Left ventricle myocardium superior (tissue), 1 donor: ENCODE measurements at places on chromosomes 16 and 17.

DNA sequence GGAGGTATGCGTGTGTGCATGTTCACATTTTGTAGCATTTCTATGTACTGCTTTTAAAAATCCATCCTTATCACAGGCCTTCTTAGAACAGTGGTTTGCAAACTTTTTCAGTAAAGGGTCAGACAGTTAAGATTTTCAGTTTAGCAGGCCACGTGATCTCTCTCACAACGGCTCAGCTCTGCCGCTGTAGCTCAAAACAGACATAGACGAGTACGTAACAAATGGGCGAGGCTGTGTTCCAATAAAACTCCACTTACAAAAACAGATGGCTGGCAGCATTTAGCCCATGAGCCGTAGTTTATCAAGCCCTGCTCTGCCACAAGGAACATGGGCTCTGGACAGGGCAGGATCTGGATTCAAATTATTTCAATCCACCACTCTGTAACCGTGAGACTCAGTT, 141.8 kb downstream of the XYLT1 start:
- peak; percentile 38 for DNase-seq

- no peak for DNase-seq
Measured at GRCh38 chr16:47778106-47778801, 317.1 kb downstream of the PHKB start.

GRCh38 chr16:16175296-16175695, 48.0 kb downstream of the ABCC6 start:
- peak; percentile 69 for DNase-seq

DNA sequence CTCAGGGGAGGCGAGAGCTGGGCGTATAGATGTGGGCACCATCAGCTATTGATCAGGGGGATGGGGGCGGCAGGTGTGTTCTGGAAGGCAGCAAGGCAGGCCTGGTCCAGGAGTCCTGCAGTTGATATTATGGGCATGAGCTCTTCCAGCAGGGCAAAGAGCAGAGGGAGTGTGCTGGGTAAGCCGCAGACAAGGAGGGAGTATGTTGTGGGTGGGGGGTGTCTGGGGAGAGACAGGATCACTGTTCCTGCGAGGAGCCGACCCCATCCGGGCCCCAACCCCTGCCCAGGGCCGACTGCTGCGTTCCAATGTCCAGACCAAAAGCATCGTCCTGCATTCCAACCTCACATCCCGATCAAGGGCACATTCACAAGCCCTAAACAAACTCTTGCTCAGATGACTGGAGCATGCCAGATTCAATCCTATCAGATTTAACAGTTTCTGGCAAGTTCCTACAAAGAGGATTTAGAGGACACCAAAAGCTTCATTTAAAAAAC, 9.2 kb downstream of the MXRA7 start:
- DNase-seq = peak; percentile 29

- no peak for DNase-seq
Measured at GRCh38 chr17:75168998-75169397, 13.8 kb downstream of the SUMO2 start.

DNA sequence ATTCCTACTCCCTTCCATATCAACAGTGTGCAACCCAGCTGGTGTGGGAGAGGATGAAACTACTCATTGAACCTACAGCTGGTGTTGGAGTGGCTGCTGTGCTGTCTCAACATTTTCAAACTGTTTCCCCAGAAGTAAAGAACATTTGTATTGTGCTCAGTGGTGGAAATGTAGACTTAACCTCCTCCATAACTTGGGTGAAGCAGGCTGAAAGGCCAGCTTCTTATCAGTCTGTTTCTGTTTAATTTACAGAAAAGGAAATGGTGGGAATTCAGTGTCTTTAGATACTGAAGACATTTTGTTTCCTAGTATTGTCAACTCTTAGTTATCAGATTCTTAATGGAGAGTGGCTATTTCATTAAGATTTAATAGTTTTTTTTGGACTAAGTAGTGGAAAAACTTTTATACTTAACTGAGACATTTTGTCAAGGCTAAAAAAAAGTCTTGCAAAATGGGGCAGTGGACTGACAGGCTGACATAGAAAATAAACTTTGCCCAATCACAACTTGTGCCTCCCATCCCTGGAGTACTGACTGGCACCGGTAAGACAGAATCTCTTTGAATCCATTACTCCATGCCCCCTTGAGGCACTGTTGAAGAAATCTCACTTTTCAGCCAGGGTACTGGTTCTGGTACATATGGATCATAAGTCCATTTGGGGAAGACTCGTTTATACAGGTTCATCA, 12.5 kb downstream of the TSR1 start:
- DNase-seq = no peak

DNA sequence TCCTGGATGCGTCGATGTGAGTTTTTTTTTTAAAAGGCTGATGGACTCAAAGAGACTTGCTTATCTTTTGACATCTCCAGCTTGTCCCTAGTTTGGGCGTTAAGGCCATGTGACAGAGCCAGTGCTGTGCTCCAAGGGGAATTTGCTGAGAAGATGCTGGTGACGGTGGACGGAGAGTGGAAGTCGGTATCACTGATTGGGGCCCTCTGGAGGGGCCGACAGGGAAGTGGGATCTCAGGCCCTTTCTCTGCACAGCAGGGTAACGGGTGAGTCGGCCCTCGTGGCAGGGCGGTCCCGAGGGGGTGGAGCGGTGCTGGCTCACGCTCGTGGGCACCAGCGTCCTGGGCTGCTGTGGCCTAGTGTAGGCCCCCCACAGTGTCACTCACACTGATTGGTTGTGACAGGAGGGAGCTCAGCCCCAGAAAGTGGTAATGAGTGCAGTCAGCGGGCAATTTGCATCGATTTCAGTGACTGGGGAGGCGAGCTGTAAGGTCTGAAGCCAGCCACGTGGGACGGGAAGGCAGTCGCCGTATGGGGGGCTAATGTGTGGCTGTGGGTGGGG, 91.3 kb downstream of the TBC1D16 start:
- DNase-seq = no peak

DNA sequence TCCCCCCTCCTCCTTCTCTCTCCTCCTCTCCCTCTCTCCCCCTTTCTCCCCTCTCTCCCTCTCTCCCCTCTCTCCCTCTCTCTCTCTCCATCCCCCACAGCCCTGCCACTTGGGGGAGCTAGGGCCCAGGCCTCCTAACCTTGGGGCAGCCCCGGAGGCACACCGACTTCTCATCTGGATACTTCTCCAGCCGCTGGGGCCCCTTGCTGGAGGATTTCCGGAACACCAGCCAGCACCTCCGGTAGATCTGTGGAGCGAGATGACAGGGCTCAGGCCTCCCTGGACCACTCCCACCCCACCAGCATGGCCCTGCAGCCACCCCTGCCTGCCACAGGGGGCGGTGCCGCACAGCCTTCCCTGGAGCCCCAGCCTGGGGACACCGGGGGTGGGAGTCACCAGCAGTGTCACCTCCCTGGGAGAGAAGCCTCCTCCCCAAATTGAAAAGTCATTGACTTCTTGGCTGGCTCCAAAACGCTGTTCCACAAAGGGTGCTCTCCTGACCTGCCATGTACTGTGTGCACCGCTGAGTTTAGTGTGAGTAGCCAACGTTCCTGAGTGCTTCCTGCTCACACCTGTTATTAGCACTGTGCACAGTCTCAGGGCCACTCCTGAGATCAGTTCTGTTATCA, 10.5 kb downstream of the DOK4 start:
- peak; percentile 55 for DNase-seq

GRCh38 chr17:50026837-50027171, 29.1 kb upstream of the ITGA3 start:
- peak; percentile 90 for DNase-seq

- no peak for DNase-seq
Measured at GRCh38 chr16:66950437-66950836, 10.6 kb upstream of the CES3 start.

DNA sequence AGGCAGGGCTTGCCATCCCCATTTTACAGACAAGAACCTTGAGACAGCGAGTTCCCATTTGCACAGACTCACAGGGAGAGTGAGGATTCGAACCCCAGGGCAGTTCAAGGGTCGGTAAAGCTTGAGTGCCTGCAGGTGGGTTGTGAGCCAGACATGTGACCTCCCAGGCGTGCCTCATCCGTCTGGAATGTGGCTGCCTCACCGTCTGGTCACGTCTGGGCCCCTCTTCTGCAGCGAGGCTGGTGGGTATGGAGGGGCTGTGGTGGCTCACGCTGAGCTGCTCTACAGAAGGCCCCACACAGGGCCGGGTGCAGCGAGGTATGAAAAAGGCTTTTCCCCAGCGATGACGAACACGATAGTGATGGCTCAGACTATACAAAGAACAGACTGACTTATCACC, 35.8 kb upstream of the LHX1 start:
- no peak for DNase-seq

DNA sequence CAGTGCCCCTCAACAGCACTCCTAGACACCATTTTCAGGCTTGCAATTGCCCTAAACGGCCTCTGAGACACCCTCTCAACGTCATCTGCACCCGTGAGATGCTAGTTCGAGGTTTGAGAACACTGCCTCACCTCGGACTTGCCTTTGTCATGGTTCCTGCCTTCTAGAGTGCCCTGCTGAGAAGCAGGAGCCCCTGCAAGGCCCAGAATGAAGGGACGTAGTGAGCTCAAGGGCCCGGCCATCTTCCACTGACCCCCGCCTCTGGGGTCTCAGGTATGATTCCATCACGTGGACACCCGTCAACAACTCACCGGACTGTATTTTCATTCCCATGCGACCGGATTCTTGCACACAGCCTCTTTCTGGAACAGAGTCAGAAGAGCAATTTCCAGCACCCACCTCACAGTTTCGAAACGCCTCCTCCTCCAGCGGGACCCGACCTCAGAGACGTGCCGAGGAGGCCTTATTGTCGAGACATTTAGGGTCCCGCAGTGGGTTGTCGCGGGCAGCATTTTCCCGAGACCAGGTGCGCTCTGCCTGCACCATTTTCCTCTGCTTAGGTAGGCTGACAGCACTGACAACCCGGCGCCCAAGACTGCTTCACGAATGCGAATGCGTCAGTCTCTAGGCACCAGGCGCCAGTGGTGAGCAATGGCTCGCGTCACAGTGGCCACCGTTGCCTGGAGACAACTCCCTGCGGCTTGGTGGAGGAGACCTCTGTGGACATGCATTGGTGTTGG, 999.9 kb downstream of the KCNJ18 start:
- DNase-seq = no peak

- DNase-seq = no peak
Measured at GRCh38 chr16:49498666-49499413, 125.2 kb downstream of the C16orf78 start.

DNA sequence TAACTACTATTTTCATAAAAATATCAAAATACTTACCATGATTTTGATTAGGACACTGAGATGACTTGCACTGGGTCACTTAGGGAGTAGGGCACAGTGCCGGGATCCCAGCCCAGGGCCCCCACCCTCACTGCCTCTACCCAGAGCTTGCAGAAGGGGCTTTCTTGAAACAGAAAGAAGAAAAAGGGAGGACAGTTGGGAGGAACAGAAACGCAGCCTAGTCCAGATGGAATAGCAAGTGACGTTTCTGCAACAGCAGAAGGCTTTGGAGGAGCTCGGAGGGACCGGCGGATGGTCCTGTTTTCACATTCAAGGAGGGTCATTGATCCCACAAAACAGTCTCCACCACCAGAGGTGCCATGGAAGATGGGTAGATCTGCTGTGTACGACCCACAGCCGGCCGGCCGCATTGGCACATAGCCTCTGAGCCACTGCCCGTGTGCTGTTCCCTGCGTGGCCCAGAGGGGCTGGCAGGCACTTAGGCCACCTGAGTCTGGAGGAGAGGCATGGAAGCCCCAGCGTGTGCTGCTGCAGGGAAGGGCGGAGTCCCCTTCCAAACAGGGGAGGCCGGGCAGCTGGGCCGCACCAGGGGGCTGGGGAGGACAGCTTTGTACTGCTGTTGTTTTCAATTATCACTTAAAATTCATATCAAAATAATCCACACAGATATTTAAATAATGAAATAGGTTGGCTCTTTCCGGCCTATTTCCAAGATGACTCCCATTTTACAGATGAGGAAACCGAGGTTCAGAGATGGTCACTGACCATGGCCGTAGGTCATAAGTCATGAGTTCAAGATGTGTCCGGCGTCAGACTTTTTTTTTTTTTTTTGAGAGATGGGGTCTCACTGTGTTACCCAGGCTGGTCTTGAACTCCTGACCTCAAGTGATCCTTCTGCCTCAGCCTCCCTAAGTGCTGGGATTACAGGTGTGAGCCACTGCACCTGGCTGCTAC, 22.9 kb upstream of the GSG1L start:
- DNase-seq = no peak

DNA sequence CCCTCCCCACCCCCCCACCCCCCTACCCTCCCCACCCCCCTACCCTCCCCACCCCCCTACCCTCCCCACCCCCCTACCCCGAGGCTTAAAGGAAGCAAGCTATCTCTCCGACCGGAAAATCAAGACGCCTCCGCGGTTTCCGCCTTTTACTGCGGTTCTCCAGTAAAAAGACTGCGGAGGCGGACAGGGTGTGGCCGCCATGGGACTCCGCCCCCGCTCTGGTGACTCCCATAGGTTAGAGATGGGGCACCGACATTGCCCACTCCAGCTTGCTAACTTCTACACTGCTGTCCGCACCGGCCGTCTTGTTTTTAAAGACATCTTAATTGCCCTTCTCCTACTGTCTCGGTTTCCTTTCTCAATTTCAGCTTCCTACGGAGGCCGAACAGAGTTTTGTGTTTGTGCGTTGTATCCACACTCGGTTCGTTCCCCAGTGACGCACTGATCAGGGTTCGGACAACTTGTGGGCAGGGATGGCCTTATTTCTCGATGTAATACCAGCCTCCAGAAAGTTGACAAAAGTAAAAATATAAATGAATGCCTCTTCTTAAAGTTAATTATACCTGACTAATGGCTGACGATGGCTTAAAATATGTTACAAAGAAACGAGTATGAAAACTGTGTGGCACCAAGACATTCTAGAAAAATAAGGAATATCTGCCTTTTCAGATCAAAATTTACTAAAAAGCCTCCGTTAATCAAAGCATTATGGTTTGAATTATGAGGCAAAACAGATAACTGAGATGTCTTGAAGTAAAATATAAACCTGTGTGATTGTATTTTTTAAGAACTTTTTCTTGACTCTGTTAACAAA, 1.1 kb upstream of the ZNF200 start:
- DNase-seq = peak; percentile 35

DNA sequence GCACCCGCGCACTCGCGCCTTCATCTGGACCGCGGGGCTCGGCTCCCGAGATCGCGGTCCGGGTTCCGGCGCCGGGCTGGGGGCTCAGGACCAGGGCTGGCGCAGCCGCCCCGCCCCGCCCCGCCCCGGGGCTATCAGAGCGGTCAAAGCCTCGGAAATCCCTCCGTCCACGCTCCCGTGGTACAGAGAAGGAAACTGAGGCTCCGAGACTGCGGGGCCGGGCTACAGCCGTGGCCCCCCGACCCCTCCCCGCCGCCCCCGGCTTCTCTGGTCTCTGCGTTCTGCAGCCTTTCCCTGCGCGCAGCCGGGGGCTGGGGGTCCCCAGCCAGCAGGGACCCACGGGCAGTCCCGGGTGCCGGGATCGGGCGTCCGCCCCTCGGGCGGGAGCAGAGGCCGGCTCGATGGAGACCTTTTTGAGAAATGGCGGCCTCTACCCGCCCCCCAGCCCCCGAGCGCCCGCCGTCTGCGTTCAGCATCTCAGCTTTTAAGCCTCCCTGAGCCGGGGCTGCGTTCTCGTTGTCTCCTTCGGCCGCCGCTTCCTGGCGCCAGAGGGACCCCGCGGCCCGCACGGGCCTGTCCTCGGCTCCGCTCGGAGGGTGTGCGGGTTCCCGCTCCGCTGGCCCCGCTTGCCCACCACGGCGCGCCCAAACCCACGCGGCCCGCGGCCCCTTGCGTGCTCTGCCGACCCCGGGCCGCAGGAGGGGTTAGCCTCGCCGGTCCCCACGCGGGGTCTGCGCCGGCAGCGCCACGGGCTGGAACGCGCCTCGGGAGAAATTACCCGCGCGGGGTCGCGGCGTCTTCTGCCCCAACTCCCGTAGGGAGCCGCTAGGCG, 1.5 kb upstream of the NPTX1 start:
- DNase-seq = peak; percentile 55
